Natural killer cell (primary cell): ENCODE measurements at places on chromosomes 1 and 21.

- H3K27ac ChIP-seq = no peak overlapping the region
- peaks cover 6% of the 10 kb centered on the region for H3K36me3 ChIP-seq
- DNase-seq = no peak
- no peak overlapping the region for H3K4me3 ChIP-seq
Measured at GRCh38 chr1:227731696-227732585, 3.2 kb downstream of the JMJD4 start.

GRCh38 chr1:183508694-183509093 is 36.4 kb downstream of the SMG7 start:
- H3K36me3 ChIP-seq = no peaks in the 10 kb centered on the region
- H3K27ac ChIP-seq = no peak overlapping the region
- H3K27me3 ChIP-seq = no peaks in the 10 kb centered on the region
- no peak for DNase-seq
- H3K4me3 ChIP-seq = no peak overlapping the region
- H3K4me1 ChIP-seq = no peaks in the 10 kb centered on the region

- DNase-seq = no peak
- H3K27me3 ChIP-seq = no peaks in the 10 kb centered on the region
- H3K36me3 ChIP-seq = peaks cover 28% of the 10 kb centered on the region
- H3K4me1 ChIP-seq = peaks cover 21% of the 10 kb centered on the region
- H3K4me3 ChIP-seq = no peak overlapping the region
Measured at GRCh38 chr1:205596876-205597275, 34.9 kb downstream of the ELK4 start.

DNA sequence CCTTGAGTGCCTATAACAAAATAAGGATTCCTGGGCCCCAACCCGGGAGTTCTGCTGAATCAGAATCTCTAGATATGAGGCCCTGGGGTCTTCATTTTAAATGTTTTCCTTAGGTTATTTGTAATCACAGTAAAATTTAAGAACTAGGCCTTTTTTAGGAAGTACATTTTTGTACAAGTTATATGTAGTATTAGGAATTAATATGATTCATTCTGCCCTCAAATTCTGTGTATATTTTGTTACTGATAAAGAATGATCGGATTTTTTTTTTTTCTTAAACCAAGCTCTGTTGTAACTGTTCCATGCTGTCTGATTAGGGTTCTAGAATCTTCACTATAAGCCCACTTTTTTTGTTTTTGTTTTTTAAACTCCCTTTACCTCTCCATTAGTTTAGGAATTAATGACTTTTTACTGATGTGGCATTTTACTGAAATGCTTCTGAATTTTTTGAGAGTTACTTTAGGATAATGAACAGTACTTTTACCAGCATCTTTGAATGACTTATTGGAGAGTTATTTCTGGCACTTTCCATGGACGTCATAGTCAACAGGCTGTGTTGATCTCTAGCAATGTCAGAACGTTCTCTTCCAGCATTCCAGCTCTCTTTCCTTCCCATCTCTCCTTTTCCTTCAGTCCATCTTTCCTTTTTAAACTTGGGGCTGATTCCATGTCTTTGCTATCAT is 48.3 kb downstream of the CLIC4 start:
- DNase-seq = no peak
- no peak overlapping the region for H3K27ac ChIP-seq
- no peaks in the 10 kb centered on the region for H3K36me3 ChIP-seq
- H3K4me3 ChIP-seq = no peak overlapping the region
- no peaks in the 10 kb centered on the region for H3K27me3 ChIP-seq

- no peaks in the 10 kb centered on the region for H3K27me3 ChIP-seq
- no peaks in the 10 kb centered on the region for H3K4me1 ChIP-seq
- peak; percentile 88 for DNase-seq
- no peak overlapping the region for H3K27ac ChIP-seq
- peaks cover 60% of the 10 kb centered on the region for H3K36me3 ChIP-seq
Measured at GRCh38 chr1:35451125-35451528, 106.1 kb downstream of the KIAA0319L start.

DNA sequence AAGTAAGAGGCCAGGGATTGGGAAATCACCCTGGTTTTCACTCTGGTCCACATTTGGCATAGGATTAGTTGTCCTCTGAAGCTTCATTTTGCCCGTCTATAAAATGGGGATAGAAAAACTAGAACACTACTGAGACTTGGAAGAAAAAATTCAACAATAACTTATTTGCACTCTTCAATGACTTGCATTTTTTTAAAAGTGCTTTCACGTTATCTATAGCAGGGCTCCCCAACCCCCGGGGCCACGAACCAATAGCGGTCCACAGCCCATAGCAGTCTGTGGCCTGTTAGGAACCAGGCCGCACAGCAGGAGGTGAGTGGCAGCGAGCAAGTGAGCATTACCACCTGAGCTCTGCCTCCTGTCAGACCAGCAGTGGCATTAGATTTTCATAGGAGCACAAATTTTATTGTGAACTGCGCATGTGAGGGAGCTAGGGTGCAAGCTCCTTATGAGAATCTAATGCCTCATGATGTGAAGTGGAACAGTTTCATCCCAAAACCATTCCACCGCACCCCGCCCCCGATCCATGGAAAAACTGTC is 2.8 kb downstream of the KIAA1614 start:
- no peaks in the 10 kb centered on the region for H3K36me3 ChIP-seq
- no peak overlapping the region for H3K4me3 ChIP-seq
- DNase-seq = no peak
- H3K27ac ChIP-seq = no peak overlapping the region

- H3K4me1 ChIP-seq = no peaks in the 10 kb centered on the region
- peaks cover 41% of the 10 kb centered on the region for H3K36me3 ChIP-seq
- no peak overlapping the region for H3K27ac ChIP-seq
- DNase-seq = no peak
- no peaks in the 10 kb centered on the region for H3K27me3 ChIP-seq
Measured at GRCh38 chr1:150473659-150474058, 13.6 kb upstream of the TARS2 start.

GRCh38 chr1:245805532-245805931 is 650.7 kb downstream of the KIF26B start:
- H3K36me3 ChIP-seq = no peaks in the 10 kb centered on the region
- H3K4me1 ChIP-seq = peaks cover 30% of the 10 kb centered on the region
- H3K27me3 ChIP-seq = no peaks in the 10 kb centered on the region
- H3K4me3 ChIP-seq = no peak overlapping the region
- DNase-seq = no peak

DNA sequence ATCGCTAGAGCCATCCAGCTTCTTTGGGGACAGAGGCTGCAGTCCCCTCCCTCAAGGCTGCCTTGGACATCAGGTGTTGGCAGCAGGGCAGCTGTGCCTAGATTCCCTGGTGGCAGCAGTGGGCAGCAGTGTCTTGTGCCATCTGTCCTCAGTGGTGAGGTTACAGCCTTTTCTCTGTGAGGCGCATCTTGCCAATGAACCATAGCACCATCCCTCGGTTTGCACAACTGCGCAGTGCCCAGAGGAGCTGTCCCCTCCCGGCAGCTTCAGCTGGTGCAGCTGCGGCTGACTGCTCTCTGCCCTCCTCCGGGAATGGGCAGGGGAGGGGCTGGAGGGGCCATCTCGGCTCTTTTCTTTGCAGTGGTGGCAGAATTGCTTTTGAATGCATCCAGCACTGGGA is 59.0 kb upstream of the C8B start:
- H3K27ac ChIP-seq = no peak overlapping the region
- no peaks in the 10 kb centered on the region for H3K36me3 ChIP-seq
- H3K4me1 ChIP-seq = no peaks in the 10 kb centered on the region
- H3K27me3 ChIP-seq = no peaks in the 10 kb centered on the region
- no peak overlapping the region for H3K4me3 ChIP-seq
- no peak for DNase-seq

DNA sequence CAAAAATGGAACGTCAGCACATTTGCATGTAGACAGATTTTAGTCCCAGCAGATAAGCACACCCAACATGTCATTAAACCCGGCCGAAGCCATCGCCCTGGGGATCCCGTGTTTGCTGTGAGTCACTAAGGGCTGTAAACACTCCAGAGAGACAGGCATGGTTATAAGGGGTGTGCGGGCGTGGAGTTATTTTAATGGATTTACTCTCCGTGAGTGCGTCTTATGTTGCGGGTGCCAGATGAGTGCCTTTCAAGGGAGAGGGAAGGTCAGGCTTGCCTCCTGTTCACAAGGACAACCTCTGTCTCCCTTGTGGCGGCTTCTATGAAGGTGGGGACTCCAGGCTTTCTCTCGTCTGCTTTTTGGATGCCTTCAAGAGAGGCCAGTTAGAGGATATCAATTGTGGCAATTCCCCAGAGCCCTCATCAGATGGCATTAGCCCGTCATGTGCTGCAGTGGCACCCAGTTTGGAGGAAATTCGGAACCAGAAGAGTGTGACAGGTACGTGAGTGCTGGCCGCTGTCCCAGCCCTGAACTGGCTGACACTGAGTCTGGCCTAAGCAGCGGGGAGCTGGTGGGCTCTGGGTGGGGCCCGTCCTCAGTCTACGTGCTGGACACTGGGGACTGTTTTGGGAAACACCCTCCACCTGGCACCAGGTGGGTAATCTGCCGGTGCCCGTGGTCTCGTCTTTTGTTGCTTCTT is 223.8 kb upstream of the TMEM51 start:
- DNase-seq = no peak
- H3K36me3 ChIP-seq = no peaks in the 10 kb centered on the region
- no peak overlapping the region for H3K27ac ChIP-seq

- no peaks in the 10 kb centered on the region for H3K36me3 ChIP-seq
- DNase-seq = no peak
- H3K27ac ChIP-seq = no peak overlapping the region
- no peak overlapping the region for H3K4me3 ChIP-seq
- no peaks in the 10 kb centered on the region for H3K27me3 ChIP-seq
Measured at GRCh38 chr1:109296782-109297181, 10.0 kb downstream of the MYBPHL start.

DNA sequence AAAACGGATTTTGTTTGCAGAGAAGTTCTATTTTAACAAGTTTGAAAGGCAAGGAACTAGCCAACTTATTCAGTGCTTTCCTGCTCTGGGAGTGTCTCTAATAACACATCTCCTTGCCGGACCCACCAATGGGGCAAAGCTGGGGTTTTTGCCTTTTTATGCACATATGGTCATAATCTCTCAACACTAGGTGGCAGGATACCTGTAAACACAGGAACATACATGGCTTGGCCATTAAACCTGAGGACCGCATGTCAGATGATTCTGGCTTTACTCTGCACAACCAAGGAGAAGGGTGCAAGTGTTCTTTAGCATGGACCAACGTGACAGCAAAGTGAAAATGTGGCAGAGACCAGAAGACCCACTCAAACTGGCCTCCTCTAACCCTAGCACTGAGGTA is 4.9 kb downstream of the TMEM9 start:
- H3K27ac ChIP-seq = no peak overlapping the region
- H3K4me3 ChIP-seq = no peak overlapping the region
- no peaks in the 10 kb centered on the region for H3K27me3 ChIP-seq
- peaks cover 14% of the 10 kb centered on the region for H3K36me3 ChIP-seq
